Transverse colon (tissue), 4 donors: ENCODE measurements at places on chromosomes 6 and 20.

DNA sequence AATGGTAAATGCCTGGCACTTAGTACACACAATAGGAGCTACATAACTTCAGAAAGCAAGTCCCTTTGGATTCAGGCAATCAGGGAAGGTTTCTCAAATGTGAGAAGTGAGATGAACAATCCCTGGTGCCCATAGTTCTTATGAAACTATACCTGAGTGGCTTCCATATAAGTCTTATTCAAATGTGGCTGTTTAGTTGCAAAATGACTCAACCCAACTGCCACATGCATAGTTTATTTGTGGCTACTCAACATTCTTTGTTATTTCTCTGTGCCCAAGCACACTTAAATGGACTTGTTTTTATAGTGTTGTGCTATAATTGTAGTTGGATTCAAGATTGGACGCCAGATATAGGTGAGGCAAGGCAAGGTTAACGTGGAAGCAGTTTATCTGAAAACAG is 93.7 kb upstream of the ATXN1 start:
- no peak overlapping the region for H3K4me3 ChIP-seq
- H3K4me1 ChIP-seq: no peaks in the 10 kb centered on the region
- no peaks in the 10 kb centered on the region for H3K36me3 ChIP-seq
- H3K27ac ChIP-seq: no peak overlapping the region
- DNase-seq: no peak

DNA sequence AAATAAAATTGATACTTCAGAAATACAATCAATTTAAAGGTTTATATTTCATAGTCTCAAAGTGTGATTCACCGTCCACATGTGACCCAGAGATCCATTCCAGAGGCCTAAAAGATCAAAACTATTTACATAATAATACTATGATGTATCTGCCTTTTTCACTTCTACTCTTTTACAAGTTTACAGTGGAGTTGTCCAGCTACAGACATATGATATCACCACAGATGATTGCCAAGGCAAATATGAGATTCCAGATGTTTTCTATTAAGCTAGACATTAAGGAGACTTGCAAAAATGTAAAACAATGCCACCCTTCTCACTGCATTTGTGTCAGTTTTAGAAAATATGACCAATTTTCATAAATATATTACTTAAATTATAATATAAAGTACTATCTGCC is 443.7 kb downstream of the GJA1 start:
- no peaks in the 10 kb centered on the region for H3K36me3 ChIP-seq
- no peak overlapping the region for H3K27ac ChIP-seq
- no peaks in the 10 kb centered on the region for H3K27me3 ChIP-seq
- H3K4me3 ChIP-seq: no peak overlapping the region
- no peaks in the 10 kb centered on the region for H3K4me1 ChIP-seq
- no peak for DNase-seq

- H3K4me3 ChIP-seq: no peak overlapping the region
- no peaks in the 10 kb centered on the region for H3K36me3 ChIP-seq
- DNase-seq: no peak
- peak overlapping the region; percentile 10 for H3K27ac ChIP-seq
- H3K27me3 ChIP-seq: no peaks in the 10 kb centered on the region
Measured at GRCh38 chr6:53831081-53831869, 36.5 kb downstream of the LRRC1 start.

- H3K27ac ChIP-seq: no peak overlapping the region
- DNase-seq: no peak
- no peak overlapping the region for H3K4me3 ChIP-seq
- no peaks in the 10 kb centered on the region for H3K27me3 ChIP-seq
Measured at GRCh38 chr20:48709744-48710143, 118.1 kb downstream of the PREX1 start.

DNA sequence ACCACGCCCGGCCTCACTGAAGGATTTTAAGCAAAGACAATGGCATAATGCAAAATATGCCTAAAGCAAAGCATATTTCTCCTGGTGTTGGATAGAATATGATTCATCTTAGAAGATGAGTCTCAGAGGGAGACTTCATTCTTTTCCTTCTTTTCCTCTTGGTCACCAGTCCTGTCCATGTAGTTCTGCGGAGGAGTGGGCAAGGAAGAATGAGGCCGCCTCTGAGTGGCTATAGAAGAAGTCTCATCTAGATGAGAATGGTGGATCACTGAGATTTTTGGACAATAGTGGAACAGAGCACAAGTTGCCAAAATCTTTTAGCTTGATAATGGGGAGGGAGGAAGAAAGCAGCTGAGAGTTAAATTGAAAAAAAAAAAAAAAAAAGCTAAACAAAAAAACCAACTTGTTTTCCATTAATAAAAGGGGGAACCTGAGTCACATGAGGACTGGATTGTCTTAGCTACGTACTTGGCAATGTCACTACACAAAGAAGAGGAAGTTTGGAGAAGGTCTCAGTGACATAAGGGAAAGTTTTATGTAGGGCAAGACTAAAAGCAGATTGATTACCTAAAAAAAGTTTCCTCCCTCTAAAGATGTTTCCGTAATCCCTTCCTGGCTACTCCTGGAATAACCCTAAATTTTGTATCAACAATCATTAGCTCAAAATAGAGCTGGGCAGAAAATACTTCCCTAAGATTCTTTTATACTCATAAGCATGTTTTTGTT is 6.0 kb downstream of the CD83 start:
- H3K4me1 ChIP-seq: peaks cover 15% of the 10 kb centered on the region
- H3K36me3 ChIP-seq: no peaks in the 10 kb centered on the region
- H3K4me3 ChIP-seq: no peak overlapping the region
- no peak for DNase-seq
- H3K27ac ChIP-seq: no peak overlapping the region

DNA sequence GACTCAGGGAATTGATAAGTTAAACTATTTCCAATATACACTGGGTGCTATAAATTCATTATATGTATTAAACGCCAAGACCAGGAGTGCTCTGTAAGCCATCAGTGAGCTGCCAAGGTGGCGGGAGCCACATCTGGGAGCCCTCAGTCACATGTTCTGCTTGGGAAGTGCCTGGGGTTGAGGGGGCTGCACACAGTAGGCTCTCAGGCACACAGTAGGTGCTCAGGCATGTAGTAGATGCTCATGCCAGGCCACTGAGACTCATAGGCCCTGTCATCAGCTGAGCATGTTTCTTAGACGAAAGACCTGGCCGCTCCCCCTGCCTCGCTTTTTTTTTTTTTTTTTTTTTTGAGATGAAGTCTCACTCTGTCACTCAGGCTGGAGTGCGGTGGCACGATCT is 83.3 kb upstream of the BHLHE23 start:
- no peaks in the 10 kb centered on the region for H3K4me1 ChIP-seq
- peaks cover 52% of the 10 kb centered on the region for H3K27me3 ChIP-seq
- DNase-seq: no peak
- H3K27ac ChIP-seq: no peak overlapping the region
- H3K4me3 ChIP-seq: no peak overlapping the region
